ENCODE measurements at places on chromosomes 2 and 18. TPM values are rescaled to one million over a fixed set of nuclear protein-coding genes. Genes with fewer than 3 reads are reported as not detected.

DNA sequence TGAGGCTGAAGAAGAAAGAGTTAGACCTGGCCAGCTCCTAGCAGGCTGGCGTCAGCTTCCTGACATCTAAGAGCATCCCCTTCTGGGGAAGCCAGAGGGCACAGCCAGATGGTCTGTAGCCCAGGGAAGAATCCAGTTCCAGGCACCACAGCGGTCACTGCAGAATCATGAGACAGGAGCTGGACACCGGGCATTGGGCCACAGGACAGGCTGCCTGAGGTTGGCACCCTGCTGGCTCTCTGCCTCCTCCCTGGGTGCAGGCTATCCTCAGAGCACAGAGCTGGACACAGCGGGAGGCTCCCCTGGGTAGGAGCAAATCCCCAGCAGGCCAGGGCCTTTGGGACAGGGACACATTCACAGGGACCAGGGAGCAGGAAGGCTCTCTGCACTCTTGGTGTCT is 19.8 kb upstream of the ATOH8 start:
- no peak for DNase-seq

GRCh38 chr2:47344890-47345589 is 57.9 kb upstream of the MSH2 start:
- no peak for DNase-seq

DNA sequence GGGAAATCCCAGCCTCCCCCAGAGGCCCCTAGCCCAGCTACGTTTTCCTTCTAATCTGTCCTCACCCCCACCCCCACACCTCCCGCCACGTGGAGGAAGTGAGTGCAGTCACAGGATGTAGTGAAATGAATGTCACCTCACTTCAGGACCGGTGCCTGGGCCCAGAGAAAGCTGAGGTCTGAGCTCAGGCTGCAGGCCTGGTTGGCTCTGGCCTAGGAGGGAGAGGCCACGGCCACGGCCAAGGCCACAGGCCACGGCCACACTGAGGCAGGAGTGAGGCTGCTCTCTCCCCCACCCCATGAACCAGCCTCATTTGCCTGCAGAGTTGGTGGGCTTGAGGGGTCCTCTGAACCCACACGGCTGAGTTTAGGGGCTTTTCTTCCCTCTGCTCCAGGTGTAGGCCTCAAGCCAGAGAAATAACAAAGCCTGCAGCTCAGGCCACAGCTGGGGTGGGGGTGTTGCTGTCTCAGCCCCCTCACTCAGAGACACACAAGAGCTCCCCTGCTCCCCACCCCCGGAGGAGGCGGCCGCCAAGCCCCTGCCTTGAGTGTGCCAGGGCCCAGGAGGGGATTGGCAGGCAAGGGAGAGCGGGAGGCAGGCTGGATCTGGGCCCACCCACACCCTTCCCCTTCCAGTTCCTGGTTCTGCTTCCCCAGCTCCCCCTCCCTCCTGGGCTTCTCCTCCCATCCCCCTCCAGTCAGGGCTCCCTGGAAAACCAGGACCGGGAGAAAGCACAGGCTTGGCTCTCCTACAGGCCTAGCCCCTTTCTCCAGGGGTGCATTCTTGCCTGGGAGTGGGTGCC is 27.0 kb downstream of the DNMT3A start:
- DNase-seq = no peak

- peak; percentile 11 for DNase-seq
Observed at GRCh38 chr2:125745514-125745913, 910.4 kb upstream of the GYPC start.

GRCh38 chr2:45616658-45617411 is 5.8 kb upstream of the SRBD1 start:
- DNase-seq = no peak

Gene SLC9A4
- 0.05 TPM for total RNA-seq

Measured in GM12878 (cell line).